ENCODE measurements at places on chromosomes 11 and 22.

DNA sequence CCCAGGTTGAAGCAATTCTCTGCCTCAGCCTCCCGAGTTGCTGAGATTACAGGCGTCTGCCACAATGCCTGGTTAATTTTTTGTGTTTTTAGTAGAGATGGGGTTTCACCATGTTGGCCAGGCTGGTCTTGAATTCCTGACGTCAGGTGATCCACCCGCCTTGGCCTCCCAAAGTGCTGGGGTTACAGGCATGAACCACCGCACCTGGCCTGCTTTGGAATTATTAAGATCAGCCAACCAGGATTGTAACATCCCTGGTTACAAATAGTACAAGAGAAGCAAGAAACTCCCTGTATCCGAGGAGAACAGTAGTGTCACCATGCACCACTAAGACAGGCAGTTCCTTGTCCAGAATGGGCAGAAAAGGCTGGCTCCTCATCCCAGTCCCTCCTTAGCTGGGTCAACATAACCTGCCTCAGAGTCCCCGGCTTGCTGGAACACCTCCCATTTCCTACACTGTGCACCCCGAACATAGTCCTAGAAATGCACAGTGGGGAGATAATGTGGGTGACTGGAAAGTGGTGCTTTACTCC is 77.2 kb upstream of the INCENP start:
- DNase-seq, result no peak

DNA sequence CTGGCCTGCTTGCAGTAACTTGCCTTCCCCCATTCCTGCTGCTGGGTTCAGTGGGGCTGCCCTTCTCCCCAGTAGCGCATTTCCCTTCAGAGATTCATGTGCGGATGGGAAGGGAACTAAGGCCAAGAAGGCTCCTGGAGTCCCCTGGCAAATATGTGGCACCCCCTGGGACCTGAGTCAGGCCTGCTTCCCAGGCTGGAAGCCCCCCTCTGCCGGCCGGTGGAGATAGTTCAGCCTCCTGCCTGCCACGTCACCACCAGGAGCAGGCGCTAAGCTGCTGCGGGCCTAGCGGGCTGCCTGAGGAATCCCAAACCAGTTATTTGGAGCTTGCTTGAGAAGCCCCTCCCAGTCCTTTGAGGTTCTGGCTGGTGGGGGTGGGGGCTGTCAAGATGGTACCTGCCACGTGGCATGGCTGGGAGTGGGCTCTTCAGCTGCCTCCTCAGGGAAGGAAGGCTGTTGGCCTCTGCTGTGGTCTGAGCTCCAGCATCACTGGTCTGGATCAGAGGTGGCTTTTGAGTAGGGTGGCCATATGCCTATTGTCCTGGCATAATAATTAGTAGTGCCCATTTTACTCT is 2.0 kb downstream of the SERPINH1 start:
- DNase-seq, result no peak

DNA sequence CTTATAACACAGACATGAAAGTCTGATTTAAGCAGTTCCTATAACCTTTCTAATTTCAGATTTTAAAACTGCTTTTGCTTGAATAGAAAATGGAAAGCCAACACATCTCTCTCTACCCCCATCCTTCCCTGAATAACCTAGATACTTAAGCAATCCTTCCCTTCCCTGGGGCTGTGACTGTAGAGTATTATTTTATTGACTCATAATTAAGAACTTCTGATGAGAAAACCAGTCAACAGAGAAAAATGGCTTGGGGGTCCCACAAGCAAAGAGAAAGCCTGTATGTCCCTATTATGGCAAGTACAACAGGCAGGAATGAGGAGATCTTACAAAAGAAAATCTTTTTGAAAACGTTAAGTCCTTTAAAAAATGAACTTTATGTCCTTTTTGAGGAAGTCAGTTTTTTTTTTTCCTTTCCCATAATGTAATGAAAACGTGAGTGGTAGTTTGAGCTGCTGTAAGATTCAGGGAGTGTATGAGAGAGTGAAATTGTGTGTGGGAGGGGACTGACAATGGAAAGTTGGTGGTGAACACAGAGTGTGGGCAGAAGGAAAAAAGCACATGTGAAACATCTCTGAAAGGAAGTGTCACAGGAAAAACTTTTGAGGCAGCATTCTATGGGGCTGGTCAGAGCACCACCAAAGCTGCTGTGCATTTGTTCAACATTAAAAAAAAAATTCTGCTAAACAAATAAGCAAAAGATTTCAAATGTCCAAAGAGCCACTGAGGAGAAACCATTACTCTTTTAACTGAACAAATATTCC is 154.6 kb downstream of the MAML2 start:
- DNase-seq, result no peak

- DNase-seq, result no peak
Observed at GRCh38 chr22:43202756-43203410, 15.9 kb upstream of the TTLL12 start.

DNA sequence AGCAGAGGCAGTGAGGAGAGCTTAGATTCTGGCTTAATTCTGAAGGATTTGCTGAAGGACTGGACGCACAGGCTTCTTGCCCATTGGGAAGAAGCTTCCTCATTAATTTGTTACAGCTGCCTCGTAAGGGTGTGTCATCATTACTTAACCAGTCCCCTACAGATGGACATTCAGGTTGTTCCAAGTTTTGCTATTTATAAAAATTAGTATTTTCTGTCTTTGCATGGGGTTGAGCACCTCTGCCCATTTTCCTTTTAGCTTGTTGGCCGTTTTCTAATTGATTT is 38.1 kb downstream of the CAPN1 start:
- DNase-seq, result no peak

DNA sequence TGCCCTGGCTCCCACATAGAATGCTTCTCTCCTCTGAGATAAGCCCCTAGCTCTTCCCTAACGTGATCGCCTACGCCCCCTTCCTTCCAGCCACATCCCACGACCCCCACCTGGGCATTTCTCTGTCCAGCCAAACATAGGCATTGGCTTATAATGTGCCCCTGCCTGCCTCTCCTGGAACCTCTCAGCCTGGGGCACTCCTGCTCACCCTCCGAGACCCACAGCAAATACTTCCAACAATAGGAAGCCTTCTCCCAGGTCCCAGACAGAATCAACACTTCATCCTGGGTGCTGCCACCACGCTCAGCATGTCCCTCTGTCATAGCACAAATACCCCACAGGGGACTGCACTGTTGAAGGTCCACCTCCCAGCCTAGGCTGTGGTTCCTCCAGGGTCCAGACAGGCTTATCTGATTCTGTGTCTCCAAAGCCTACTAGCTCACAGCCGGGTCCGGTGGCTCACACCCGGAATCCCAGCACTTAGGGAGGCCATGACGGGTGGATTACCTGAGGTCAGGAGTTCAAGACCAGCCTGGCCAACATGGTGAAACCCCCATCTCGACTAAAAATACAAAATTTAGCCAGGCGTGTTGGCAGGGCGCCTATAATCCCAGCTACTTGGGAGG is 24.2 kb upstream of the TMPRSS4 start:
- DNase-seq, result no peak

DNA sequence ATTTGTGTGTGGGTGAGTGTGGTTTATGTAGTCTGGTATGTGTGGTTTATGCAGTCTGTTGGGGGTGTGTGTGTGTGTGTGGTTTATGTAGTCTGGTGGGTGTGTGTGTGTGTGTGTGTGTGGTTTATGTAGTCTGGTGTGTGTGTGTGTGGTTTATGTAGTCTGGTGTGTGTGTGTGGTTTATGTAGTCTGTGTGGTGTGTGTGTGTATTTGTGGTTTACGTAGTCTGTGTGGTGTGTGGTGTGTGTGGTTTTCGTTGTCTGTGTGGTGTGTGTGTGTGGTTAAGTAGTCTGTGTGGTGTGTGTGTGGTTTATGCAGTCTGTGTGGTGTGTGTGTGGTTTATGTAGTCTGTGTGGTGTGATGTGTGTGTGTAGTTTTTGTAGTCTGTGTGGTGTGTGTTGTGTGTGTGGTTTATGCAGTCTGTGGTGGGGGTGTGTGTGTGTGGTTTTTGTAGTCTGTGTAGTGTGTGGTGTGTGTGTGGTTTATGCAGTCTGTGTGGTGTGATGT is 26.2 kb upstream of the PARVG start:
- DNase-seq, result no peak

DNA sequence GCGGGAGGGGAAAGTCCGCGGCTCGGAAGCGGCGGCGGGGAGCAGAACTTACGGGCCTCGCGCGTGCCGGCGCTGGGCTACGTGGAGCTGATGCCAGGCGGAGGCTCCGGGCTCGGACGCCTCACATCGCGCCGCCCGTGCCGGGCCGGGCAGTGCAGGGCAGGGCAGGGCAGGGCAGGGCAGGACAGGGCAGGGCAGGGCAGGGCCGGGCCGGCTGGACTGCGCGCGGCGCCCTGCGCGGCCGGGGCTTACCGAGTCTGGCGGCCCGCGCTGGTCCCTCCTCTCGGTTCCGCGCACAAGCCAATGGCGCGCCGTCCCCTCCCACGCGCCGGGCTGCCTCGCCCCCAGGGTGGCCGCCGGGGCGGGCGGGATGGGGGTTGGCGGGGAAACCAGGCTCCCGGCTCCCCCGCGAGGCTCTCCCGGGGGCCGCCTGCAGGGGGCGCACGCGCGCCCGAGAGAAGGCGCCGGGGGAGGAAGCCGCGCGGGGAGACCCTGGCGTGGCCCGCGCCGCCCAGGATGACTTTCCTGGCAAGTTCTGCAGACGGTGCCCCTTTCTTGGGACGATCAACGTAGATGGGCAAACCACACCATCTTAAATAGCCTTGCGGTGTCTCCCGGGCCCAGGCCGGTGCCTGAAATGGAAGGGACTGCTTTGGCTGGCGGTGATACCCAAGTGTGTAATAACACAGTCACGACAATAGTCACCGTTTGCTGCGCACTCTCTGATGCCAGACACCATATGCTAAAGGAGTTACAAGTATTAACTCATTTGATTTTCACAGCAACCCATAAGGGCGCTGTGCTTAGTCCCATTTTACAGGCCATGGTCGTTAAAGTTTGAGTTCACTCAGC is at the start of gene TP53I11:
Gene TP53I11 (minus strand): TSS at position 259 of the 852 bp plus-strand sequence. CDS start 12,548 bp downstream, outside the sequence.
- peak; percentile 35 for DNase-seq

- no peak for DNase-seq
Observed at GRCh38 chr22:49201046-49201970, 626.4 kb downstream of the BRD1 start.

- no peak for DNase-seq
Observed at GRCh38 chr11:104649002-104649401, 249.3 kb downstream of the CASP12 start.

- DNase-seq, result peak; percentile 57
Observed at GRCh38 chr11:65078151-65078550, 5.7 kb downstream of the CDCA5 start.

DNA sequence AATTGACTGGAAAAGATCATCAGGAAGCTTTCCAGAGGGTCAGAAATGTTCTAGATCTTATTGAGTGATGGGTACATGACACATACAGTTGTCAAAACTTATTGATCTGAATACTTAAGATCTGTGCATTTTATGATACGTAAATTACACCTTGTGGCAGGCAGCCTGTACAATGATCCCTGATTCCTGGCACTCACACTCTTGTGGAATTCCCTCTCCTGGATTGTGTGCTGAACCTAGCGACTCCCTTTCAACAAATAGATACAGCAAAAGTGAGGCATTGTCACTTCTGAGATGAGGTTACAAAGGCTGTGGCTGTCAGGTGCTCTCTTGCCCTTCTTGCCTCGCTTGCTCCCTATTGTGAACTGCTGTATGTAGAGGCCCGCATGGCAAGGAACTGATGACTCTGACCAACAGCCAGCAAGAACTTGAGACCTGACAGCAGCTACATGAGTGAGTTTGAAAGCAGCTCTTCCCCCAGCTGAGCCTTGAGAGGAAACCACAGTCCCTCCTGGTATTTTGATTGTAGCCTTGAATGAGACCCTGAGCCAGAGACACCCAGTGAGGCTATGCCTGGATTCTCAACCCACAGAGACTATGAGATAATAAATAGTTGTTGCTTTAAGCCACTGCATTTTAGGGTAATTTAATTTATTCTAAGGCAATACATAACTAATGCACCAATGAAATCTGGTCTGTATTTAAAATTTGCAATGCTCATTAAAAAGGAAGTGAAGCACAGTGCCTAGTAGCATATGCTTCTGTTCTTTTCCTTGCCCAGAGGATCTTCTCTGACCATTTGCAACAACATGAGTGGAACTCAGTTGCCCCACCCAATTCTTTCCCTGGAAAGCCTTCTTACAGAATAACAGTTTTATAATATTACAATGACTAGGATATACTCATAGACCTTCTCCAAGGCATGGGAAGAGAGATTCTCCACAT is 60.5 kb upstream of the IZUMO1R start:
- no peak for DNase-seq

DNA sequence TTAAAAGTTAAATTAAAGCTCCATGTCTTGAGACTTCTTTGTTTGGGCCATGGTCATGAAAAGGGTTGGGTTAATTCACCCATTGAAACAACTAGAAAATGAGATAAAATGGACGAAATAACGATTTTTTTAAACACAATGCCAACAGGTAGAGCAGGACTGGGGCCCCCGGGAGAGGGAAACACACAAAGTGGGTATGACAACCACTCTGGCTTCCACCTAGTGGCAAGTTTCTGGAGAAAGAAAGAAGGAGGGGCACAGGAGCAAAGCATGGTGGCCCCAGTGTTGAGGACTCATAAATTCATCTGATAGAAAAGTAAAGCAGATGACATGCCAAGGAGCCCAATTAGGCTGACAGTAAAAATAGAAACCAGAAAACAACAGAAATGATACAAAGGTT is 68.4 kb downstream of the MYEOV start:
- no peak for DNase-seq

GRCh38 chr11:62025487-62026105 is 58.2 kb upstream of the FTH1 start:
- DNase-seq, result peak; percentile 37

DNA sequence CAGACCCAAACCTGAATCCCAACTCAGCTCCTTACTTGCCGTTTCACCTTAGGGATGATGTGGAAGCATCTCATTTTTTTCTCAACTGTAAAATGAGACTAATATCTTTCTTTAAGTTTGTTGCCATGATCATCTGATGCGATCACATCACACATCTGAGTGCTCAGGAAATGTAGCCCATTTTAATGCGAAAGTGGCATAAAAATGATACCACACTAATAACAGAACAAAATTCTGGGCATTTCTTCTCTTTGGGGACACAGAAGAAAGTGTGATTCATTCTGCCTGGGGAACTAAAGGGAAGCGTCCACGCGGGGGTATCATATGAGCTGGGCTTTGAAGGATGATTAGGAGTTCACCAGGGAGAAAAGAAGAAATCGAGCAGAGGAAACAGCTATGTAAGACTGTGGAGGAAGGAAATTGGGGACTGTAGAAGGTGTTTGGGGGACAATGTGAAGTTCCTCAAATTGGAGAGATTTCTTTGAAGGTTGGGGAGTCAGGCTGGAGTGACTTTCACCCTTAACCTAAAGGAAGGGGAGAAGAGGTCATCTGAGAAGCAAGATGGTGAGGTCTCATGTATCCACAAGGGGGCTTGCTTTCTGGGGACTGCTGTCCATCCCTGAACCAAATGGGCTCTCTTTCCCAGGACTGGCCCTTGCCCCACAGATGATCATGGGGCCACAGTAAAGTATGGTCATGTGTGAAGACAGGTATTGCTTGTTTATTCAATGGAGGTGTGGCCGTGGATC is 49.7 kb upstream of the NNMT start:
- no peak for DNase-seq

- no peak for DNase-seq
Observed at GRCh38 chr11:22130462-22131053, 62.3 kb upstream of the ANO5 start.

- no peak for DNase-seq
Observed at GRCh38 chr11:94755494-94755893, 12.7 kb upstream of the AMOTL1 start.

All from stimulated activated CD8-positive, alpha-beta memory T cell treated with anti-CD3 and anti-CD28 coated beads, Interleukin-2, amount 100 ng/mL, for 1 hour (primary cell).